ENCODE measurements at places on chromosomes 7 and 10.

DNA sequence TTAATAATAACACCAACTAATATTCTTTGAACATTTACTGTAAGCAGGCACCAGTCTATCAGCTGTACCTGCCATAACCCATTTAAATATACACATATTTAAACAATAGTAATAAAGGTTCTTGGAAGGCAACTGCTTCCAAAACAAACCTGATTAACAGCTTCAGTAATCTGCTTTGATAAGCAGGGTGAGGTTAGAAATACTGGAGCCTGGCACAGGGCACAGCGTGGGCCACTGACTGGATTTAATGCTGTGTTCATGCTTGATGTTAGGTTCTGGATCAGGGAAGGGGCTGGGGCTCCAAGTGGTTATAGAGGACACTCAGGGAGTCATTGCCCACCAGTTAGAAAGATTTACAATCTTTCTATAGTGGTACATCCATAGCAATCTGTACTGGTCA is 10.9 kb upstream of the C10orf120 start:
- no peak for DNase-seq

DNA sequence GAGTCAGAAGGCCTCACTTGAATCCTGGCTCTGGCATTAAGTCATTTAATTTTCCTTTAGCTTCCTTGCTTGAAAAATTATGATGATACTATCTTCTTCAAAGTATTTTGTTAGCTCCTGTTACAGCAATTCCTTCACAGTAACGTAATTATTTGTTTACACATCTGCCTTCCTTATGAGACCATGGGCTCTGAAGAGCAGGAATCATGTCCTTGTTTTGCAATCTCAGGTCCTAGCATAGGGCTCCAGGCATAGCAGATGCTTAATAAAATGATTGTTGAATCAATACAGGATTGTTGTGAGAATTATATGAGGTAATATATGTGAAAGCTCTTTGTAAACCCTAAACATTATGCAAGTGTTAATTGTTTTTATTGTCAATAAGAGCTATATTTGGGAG is 25.5 kb downstream of the KLHDC10 start:
- peak; percentile 73 for DNase-seq

DNA sequence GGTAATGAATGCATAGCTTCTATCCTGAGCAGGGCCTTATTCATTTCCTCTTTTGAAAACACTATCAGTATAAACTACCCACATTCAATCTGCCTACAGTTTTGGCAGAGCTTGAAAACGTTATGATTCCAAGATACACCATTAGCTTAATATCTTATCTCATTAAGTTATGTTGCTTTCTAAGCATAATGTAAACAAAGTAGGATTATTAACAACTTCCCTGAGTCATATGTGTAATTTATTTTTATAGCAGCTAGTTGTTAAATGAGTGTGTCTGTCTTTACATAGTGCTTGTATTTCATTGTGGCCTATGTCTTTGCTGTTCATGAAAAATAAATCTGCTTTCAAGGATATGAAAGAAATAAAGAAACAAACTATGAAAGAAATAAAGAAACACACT is 106.2 kb upstream of the DLX6 start:
- DNase-seq, result no peak

DNA sequence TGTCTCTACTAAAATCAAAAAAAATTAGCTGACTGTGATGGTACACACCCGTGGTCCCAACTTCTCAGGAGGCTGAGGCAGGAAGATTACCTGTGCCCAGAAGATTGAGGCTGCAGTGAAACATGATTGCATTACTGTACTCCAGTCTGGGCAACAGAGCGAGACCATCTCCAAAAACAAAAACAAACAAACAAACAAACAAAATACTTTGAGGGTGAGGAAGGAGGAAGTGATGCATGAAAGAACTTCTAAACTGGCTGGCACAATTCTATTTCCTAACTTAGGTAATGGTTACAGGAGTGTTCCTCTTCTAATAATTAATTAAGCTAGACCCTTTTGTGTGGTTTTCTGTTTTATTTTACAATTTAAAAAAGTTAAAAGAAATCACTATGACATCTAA is 15.5 kb downstream of the WAPL start:
- DNase-seq, result no peak

DNA sequence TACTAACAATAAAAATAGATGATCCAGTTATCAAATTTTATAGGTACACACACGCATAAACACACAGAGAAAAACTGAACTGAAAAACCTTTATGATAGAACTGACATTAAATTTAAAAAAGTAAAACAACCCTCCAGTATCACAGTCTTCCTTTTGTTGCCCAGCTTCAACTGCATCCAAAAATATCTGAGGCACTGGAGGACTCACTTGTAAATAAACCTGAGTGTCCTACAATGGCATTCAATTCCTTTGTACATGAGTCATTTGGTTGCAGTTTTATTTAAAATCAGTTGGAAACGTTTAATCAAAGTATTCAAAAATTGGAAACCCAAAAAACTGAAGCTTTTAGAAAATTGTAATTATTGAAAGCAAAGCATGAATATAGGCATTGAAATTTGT is 265.2 kb upstream of the CSTF2T start:
- DNase-seq, result no peak

DNA sequence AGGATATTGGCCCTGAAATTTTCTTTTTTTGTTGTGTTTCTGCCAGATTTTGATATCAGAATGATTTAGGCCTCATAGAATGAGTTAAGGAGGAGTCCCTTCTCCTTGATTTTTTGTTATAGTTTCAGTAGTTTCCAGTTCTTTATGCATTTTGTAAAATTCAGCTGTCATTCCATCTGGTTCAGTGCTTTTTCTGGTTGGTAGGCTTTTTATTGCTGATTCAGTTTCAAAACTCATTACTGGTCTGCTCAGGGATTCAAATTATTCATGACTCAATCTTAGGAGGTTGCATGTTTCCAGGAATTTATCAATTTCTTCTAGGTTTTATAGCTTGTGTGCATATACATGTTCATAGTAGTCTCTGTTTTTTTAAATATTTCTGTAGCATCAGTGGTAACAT is 10.1 kb upstream of the TMEM196 start:
- no peak for DNase-seq

GRCh38 chr7:81285142-81285871 is 366.5 kb upstream of the SEMA3C start:
- DNase-seq, result peak; percentile 81

- DNase-seq, result no peak
Measured at GRCh38 chr10:8057636-8058273, 3.3 kb downstream of the GATA3 start.

- DNase-seq, result no peak
Measured at GRCh38 chr10:14180911-14181566, 149.7 kb downstream of the FRMD4A start.

DNA sequence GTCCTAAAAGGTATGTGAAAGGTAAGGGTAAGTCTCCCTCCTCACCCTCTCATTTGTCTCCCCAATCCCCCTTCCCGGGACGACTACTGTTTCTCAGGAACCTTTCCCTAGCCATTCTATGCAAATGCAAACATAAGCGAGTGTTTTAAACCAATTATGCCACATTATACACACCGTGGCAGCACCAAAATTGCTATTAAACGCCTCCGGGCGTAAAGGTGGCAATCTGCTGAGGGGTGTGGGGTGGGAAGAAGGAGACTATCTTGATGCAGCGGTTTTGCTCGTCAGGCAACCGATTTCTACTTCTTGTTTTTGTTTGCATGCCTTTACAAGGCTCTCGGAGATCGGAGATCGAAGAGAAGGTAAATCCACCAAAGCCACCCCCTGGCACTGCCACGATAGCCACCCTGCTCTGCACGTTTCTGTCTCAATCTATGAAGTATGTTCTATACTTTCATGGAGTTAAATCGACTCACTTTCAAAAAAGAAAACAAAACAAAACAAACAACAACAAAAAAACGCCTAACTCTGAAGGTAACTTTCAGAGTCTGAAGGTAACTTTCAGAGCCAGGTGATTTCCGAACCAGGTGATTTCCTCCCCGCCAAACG is 46.0 kb upstream of the CDK1 start:
- no peak for DNase-seq

- peak; percentile 10 for DNase-seq
Measured at GRCh38 chr10:14873090-14873760, 5.4 kb upstream of the SUV39H2 start.
